ENCODE measurements at places on chromosomes 5 and 9.
A peak's percentile ranks its signal among the peaks of the same experiment; 100 is the strongest.

- DNase-seq, result peak; percentile 75
Observed at GRCh38 chr5:22852807-22853660, at the start of gene CDH12. CDH12 (minus strand) TSS chr5:22853344.

- DNase-seq, result peak; percentile 11
Observed at GRCh38 chr5:172059661-172060100, 53.2 kb upstream of the FBXW11 start.

GRCh38 chr5:111511174-111511830, 1.0 kb downstream of the STARD4 start:
- DNase-seq, result no peak

DNA sequence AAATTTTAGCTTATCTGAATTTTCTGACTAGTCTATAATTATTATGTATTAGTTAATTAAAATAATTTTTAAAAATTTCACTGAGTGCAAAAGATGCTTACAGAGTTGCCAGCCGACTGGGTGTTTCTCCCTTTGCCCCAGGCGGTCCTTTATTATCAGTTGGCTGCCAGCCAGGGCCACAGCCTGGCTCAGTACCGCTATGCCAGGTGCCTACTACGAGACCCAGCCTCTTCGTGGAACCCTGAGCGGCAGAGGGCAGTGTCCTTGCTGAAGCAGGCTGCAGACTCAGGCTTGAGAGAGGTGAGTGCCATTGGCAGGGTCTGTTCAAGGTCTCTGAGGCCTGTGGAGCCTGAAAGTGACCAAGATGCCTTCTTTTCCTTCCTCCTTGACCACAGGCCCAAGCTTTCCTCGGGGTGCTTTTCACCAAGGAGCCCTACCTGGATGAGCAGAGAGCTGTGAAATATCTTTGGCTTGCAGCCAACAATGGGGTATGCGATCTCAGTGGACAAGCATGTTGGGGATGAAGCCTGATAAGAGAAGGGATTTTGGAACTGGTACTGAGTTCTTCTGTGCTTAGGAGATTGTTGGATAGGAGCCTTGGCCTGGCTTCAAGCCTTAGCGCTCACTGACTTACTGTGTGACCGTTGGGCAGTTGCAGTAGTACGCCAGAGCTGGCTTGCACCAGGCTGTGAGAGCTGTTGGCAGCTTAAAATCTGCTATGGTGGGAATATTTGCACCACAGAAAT, 10.6 kb downstream of the DELE1 start:
- peak; percentile 23 for DNase-seq

DNA sequence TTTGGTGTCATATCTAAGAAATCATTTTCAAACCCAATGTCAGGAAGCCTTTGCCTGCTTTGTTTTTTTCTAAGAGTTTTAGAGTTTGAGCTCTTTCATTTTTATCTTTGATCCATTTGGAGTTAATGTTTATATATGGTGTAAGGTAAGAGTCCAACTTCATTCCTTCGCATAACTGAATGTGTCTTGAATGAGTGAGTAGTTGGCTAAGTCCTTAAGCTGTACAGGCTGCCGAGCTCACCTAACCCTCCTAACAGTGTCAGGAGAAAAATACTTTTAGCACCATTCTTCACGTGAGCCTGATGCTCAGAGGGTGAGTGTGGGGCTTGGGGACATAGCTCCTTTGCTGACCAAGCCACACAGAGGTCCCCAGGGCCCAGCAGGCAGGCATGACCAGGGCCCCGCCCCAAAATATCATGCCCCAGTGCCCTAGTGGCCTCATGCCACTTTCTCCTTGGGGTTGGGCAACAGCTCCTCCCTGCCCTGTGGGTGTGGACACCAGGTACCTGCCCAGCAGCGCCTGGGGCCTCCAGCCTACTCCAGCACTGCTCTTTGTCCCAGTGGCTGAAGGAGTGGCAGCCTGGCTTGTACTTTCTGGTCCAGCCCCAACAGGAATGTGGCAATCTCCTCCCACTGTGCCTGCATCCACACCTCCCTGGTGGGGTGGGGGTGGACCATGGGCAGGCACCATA, 17.2 kb downstream of the PPARGC1B start:
- no peak for DNase-seq

GRCh38 chr5:149128023-149128875, 13.0 kb upstream of the ABLIM3 start:
- DNase-seq, result no peak

DNA sequence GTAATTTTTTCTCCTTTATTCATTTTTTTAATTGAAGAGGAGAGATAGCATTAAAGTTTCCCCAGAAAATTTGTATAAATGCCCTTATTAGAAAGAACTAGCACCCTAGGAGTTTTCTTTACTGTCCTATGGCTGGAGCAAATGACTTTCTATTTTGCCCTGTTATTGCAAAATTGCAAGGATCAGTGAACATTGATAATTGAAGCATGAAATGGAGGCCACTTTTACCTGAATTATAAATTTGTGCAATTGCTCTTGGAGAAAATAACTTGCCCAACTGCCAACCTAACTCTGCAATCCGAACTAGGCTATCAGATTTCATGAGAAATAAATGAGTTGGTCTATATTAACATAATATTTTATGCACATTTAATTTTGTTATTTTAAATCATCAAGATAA, 111.9 kb downstream of the MTRR start:
- no peak for DNase-seq

DNA sequence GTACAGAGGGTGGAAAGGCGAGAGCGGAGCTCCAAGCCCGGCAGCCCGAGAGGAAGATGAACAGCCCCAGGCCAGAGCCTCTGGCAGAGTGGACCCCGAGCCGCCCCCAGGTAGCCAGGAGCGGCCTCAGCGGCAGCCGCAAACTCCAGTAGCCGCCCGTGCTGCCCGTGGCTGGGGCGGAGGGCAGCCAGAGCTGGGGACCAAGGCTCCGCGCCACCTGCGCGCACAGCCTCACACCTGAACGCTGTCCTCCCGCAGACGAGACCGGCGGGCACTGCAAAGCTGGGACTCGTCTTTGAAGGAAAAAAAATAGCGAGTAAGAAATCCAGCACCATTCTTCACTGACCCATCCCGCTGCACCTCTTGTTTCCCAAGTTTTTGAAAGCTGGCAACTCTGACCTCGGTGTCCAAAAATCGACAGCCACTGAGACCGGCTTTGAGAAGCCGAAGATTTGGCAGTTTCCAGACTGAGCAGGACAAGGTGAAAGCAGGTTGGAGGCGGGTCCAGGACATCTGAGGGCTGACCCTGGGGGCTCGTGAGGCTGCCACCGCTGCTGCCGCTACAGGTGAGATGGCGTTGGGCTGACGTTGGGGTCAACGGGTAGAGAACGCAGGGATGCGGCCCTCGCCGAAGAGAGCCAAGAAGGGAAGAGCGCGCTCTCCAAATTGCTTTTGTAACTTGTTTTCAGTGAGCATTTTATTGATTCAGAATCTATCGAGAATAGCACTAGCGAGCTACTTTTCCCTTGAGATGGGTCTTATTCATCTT, at the start of gene PTGER4:
Gene PTGER4, plus strand, starts transcription at position 3 of the 769 bp plus-strand sequence. CDS start 1,079 bp downstream, outside the sequence.
- no peak for DNase-seq

- no peak for DNase-seq
Observed at GRCh38 chr5:66818935-66819328, 222.7 kb downstream of the MAST4 start.

DNA sequence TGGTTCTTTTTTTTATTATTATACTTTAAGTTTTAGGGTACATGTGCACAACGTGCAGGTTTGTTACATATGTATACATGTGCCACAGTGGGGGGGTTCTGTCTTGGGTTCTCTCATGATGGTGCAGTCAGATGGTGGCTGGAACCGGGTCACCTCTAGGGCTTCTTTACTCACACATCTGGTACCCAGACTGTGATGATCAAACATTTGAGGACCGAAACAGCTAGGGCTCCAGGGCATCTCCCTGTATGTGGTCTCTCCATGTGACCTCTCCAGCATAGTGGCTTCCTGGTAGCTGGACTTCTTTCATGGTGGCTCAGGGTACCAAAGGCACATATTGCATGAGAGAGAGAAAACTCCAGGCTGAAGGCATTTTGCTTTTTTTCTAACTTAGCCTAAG, 9.8 kb upstream of the CRHBP start:
- no peak for DNase-seq

GRCh38 chr9:130232899-130233586, 32.5 kb upstream of the HMCN2 start:
- DNase-seq, result no peak

GRCh38 chr9:78598120-78598519, 301.2 kb downstream of the PSAT1 start:
- peak; percentile 9 for DNase-seq

DNA sequence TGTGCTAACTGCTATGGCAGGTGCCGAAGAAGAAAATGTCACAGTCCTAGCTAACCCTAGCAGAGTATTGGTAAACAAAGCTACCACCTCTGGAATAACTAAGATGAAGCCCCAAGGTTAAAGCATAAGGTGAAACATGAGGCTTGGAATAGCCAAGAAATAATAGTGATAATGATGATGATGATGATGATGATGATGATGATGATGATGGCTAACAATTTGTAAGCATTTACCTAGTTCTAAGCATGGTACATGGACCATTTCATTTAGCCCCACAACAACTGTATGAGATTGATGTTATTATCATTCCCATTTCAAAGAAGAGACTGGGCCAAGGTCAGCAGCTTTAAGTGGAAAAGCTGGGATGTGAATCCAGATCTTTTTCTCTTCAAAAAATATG, 35.3 kb downstream of the SH3RF2 start:
- DNase-seq, result no peak

GRCh38 chr5:125713109-125713805, 710.0 kb upstream of the GRAMD2B start:
- no peak for DNase-seq

- DNase-seq, result no peak
Observed at GRCh38 chr9:91395106-91395552, 28.5 kb downstream of the NFIL3 start.

DNA sequence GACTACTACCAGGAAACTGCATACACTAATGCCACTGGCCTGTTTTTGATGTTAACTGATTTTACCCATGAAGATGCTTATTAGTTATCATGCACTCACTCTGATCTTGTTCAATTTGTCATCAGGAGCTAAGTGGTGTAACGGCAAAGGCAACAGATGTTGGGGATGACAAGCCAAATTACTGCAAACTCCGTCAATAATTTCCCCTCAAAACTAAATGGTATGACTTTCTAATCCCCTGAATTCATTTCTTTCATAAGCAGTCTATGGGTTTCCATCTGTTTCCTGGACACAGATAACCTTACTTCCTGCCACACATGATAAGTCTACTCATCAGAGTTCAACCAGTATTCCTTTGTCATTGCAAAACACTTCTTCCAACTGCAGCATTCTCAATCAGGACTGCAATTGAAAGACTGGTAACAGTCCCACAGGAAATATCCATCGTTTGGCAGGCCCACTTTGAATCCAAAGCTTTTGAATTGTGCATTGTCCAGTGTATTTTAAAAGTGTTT, 96.2 kb upstream of the SMC2 start:
- DNase-seq, result no peak

GRCh38 chr9:98998441-98999151, 54.9 kb downstream of the COL15A1 start:
- peak; percentile 16 for DNase-seq

DNA sequence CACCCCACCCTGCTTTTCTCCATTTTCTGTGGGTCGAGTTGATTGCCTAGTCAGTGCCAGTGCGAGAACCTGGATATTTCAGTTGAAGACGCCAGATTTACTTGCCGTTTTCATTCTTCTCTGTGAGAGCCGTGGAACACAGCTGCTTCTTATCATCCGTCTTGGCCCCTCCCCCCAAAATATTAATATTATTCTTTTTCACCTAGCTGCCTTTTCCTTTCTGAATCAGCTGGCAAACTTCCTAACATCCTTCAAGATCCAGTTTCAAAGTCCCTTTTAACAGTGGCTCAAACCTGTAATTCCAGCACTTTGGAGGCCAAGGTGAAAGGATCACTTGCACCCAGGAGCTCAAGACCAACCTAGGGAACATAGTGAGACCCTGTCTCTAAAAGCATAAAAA, 117.1 kb upstream of the RASA1 start:
- DNase-seq, result no peak

GRCh38 chr5:74589204-74590056, 51.1 kb downstream of the ENC1 start:
- DNase-seq, result no peak

DNA sequence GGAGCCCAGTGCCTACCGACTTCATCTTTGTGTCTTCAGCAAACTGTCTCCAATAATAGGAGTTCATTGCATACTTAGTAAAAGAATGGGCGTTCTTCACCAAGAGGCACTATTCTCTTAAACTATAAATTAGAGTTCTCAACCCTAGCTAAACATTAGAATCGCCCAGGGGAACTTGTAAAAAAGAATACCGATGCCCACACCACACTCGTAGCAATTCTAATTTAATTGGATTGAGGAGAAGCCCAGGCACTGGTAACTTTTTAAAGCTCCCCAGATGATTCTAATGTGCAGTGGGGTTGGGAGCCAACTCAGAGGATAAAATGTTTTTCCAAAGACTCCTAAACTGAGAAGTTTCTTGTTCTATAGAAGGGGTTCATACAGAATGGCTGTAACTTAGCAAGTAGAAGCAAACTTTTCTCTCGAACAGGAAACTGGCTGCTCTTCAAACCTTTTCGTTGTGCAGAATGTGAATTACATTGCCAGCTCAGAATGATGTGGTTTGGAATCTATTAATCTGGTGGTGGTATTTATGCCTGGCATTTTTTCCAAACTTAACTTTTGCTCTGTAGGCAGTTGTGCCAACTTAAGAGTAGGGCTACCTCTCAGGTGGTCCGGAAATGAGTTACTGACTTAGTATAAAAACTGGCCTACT, 26.4 kb upstream of the NFIB start:
- DNase-seq, result no peak

DNA sequence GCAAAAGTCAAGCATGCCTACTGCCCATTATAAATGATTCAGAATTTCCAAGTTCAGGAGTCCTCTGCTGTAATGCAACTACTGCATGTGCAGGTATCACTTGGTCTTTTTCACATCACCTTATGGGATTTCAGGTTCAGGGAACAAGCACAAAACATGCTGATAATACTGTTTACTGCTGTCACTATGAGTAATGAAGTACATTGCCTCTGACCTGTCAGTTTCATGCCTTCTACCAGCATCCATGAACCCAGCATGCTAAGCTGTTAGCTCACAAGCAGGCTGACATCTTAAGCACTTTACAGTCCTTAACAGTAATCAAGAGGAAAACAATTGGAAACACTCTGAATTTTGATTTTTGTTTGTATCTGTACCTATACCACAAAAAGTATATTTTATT, 743.8 kb downstream of the CDH12 start:
- DNase-seq, result no peak

GRCh38 chr9:38047301-38048251, 21.5 kb downstream of the SHB start:
- DNase-seq, result peak; percentile 55

DNA sequence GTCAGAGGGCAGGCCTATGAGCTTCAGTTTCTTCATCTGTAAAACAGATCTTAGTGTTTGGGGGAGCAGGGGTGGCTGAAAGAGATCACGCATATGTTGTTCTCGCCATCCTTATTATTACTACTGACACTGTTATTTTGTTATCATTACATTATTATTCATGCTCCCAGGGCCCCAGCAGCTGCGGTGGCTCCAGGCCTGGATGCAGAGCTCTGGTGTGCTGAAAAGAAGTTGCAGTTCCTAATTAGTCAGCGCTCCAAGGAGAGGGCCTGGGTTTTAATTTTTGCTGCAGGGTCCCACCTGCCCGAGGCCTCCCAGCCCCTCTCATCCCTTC, 19.5 kb downstream of the CXXC5 start:
- no peak for DNase-seq

GRCh38 chr5:158223054-158223600, 364.2 kb upstream of the CLINT1 start:
- no peak for DNase-seq
